ENCODE measurements at places on chromosomes 6 and 20. TPM values are rescaled to one million over a fixed set of nuclear protein-coding genes. Genes with fewer than 3 reads are reported as not detected.

The CALHM5 gene
- 0.17 TPM for total RNA-seq

The EYA2 gene
- total RNA-seq: 1.6 TPM

The SUMO4 gene
- 1.3 TPM for total RNA-seq

The GATA5 gene
- 0.11 TPM for total RNA-seq

The IRAK1BP1 gene
- 4.7 TPM for total RNA-seq

The KHDC1L gene
- total RNA-seq: not detected

The ZNF76 gene
- total RNA-seq: 17.9 TPM

The AURKA gene
- total RNA-seq: 90.8 TPM

The ARFGEF2 gene
- total RNA-seq: 21.5 TPM

The SRSF3 gene
- 689 TPM for total RNA-seq

The ADTRP gene
- total RNA-seq: 0.45 TPM

The BTN1A1 gene
- total RNA-seq: 0.28 TPM

All from H1 (cell line).